ENCODE measurements at places on chromosomes 1 and 21.

DNA sequence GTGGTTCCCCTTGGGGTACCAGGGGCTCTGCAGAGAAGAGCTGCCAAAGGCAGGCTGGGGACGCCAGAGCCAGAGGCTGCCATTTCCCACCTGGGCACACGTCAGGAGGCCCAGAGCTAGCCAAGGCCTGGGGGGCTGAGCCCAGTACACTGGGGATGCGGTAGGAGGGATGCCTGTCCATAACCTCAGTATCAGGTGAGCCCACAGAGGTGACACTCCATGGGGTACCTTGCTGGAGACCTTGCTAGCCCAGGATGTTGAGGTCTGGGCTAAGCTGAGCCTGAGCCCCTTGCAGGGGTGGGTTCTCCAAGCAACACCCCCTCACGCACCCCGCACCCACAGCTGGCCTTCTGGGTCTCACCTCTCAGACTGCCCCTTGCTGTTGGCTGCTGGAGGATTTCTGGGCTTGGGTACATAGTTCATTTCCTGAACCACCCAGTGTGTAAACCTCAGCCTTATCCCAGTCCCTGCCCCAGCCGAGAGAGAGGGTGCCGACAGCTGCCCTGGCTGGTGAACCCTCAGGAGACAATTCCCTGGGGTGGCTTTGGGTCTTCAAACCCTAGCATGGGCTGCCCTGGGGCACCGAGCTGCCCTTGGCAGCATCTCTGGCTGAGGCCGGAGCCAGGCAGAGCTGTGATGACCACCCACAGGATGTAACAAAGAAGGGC lies 92.5 kb upstream of the VAMP3 start:
- DNase-seq: no peak

GRCh38 chr1:58768971-58769808 lies 14.7 kb downstream of the JUN start:
- DNase-seq: peak; percentile 26

DNA sequence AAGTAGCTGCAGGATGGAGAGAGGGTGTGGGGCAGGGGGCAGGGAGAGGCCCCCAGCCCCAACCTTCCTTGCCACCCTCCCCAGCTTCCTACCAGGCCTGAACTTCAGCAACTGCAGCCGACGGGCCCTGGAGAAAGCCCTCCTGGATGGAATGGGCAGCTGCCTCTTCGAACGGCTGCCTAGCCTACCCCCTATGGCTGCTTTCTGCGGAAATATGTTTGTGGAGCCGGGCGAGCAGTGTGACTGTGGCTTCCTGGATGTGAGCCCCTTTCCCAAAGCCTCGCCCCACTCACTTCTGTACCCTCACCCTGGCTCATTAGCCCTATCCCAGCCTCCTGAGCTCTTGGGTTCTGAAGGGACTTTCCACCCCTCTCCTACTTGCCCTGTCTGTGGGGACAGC lies 6.0 kb downstream of the ADAM15 start:
- no peak for DNase-seq

- no peak for DNase-seq
Observed at GRCh38 chr1:59814901-59815825, at the start of gene HOOK1. HOOK1 (plus strand) TSS chr1:59814949; CDS start chr1:59815118, 169 bp downstream.

GRCh38 chr21:34965200-34966174 lies 83.6 kb downstream of the RUNX1 start:
- no peak for DNase-seq

DNA sequence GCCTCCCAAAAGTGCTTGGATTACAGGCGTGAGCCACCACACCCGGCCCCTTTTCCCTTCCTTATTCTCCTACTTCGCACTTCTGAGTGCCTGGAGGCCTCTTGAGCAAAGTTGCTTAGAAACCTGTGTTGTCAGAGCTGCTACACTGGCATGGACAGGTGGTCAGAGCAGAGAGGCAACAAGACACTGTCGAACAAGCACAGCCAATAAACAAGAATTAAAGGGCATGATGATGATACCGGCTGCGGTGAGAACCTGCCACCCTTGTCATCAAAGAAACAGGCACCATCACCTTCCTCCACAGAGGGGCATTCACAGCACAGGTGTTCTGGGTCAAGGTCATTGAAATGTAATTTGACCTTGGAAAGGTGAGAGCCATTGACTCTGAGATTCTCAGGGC lies 23.3 kb downstream of the STUM start:
- DNase-seq: no peak

DNA sequence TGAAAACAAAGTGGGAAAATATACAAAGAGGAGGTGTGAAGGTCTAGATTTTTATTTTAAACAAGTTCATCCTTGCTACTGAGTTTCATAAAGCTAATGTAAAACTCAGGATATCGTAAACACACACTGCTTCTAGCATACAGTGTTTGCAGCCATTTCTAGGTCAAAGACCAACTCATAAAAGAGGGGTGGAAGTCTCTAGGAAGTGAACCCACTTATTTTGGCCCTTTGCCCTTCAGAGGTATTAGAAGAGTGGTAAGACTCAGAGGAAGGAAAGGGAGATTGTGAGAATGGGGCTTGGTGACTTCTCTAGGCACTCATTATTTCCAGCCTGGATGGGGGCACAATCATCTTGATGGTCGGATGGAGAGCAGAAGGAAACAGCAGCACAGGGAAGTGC lies 91.2 kb downstream of the TNFSF18 start:
- DNase-seq: no peak

- no peak for DNase-seq
Observed at GRCh38 chr21:16908077-16908476, 604.8 kb upstream of the CXADR start.

GRCh38 chr1:170205301-170205700 lies 59.5 kb downstream of the NTMT2 start:
- no peak for DNase-seq

DNA sequence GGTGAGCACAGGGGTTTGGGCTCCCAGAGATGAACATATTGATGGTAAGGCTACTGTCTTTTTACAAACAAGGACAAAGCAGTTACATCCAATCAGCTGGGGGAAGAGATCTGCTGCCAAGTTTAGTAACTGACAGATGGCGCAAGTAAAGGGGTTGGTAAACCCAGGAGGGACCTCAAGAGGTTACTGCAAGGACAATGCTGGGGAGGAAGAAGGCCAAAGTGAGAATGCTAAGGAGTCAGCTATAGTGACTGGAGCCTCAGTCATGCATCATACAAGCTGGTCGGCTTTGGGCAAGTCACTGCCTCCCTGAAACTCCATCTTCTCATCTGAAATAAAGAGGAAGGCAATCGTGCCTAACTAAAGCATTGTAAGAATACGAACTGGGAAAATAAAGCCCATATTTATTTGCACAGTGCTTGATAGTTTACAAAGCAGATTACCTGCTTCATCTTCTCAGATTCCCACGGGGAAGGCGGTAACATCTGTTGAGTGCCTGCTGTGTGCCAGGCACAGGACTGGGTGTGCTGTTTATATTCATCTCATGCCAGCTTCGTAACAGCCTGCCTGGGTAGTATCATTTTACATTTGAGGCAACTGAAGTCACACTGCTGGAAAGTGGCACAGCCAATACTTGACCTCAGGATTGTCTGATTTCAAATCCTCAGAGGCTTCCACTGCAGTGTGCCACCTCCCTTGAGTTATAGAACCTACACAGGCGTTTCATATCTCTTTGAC lies 114.8 kb downstream of the BEND5 start:
- DNase-seq: no peak

- DNase-seq: no peak
Observed at GRCh38 chr1:21564521-21565095, 55.4 kb downstream of the ALPL start.

DNA sequence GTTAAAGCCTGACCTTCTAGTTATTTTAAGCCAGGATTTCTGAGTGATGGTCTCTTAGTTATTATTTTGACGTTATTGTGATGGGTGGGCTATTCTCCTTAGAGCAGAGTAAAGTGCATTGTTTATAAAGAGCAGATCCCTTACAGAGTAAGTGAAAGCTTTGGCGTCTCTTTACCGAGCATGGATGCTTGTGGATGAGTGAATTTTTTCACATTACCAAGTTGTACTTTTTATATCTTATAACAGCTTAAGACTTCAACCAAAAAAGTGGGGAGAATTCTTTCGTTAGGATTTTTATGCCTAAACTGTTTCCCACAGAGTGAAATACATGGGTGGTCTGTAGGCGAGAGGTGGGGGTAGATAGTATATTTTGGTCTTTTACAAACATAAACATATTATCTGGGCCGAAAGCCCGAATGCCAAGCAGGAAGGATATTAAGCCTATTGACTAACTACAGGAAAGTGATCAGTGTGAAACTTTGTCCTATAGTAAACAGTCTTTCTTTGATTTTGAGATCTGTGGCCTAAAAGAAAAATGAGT lies 279.1 kb upstream of the C1orf105 start:
- no peak for DNase-seq

Data from CD4-positive, alpha-beta T cell treated with Interleukin-21 for 1 hour (primary cell).